Stimulated activated naive CD8-positive, alpha-beta T cell treated with anti-CD3 and anti-CD28 coated beads, Interleukin-15, amount 100 ng/mL, for 72 hours (primary cell): ENCODE measurements at places on chromosomes 11 and 22.
A peak's percentile ranks its signal among the peaks of the same experiment; 100 is the strongest.

GRCh38 chr11:45518141-45518832 lies 147.1 kb downstream of the CHST1 start:
- DNase-seq = no peak

- no peak for DNase-seq
These were observed 8.1 kb downstream of the P2RX6 start for GRCh38 chr22:21022955-21023614.

GRCh38 chr11:2798951-2799761 lies 86.4 kb downstream of the CDKN1C start:
- peak; percentile 7 for DNase-seq

DNA sequence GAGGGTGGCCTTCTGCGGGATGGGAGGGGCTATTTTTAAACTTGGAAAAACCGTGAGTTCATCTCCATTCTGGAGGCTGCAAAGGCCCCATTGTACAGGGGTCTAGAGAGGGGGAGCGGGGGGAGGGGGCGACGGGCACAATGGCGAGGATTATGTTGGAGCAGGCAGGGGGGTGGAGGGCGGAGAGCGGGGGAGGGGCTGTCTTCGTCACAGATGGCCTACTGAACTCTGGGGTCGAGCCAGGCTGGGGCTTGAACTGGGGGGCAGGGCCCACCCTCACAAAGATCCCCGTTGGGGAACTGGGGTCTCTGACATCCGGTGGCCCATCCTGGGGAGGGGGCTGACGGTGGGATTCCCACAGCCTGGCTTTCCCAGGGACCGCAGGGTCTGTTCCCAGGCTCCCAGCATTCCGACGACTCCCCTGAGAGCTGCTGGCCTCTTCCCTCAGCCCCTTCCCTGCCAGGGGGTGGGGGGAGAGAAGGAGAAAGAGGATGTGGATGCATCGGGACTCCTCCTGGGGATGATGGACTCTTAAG lies 3.4 kb upstream of the MCAM start:
- DNase-seq = no peak

DNA sequence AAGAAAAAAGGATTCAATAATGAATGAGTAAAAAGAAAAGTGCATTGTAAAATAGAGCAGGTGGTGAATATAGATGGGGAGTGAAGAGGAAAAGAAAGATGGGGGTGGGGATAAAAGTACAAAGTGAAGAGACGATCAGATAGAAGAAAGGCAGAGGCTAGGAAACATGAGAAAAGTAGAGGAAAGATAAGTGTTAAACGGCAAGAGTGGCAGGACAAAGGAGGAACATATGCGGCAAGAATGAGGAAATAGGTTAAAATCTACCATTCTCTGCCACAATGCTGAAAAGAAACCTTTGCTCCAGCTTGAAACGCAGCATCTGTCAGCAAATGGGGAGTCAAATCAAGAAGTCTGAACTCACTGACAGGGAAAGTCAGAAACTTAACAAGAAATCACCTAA lies 6.8 kb downstream of the FUT4 start:
- DNase-seq = no peak

DNA sequence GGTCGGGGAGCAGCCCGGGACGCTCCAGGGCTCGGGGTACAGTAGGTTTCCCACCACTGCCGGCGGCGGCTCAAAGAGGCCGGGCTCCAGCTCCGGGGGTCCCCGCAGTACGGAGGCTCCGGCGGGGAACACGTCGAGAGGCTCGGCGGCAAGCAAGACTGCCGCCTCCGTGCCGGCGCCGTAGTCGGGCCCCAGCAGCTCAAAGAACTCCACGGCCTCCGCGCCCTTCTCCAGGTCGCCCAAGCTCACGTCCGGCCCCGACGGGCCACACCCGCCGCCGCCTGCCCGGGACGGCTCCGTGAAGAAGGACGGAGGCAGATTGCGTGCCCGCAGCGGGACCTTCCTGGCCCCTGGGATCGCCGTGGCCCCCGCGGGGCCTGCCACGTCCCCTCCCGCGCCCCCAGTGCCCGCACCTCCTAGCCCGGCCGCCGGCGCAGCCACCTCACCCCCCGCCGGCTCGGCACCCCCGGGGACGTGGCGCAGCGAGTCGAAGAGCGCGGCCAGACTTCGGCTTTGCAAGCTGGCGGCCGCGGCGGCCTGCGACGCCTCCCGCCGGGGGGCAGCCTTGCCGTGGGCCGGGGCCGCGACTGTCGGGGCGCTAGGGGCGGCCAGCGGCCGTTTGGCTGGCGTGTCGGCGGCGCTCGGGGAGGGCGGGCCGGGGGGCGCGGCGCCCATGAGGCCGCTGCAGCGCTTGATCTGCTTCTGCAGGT lies 775 bp downstream of the FAM181B start:
- peak; percentile 39 for DNase-seq

- DNase-seq = no peak
These were observed 36.8 kb upstream of the JAM3 start for GRCh38 chr11:134032043-134032442.

- no peak for DNase-seq
These were observed 23.6 kb downstream of the DCPS start for GRCh38 chr11:126327281-126328000.

GRCh38 chr11:3815845-3816244 lies 7.5 kb downstream of the PGAP2 start:
- no peak for DNase-seq

GRCh38 chr22:43955883-43956782 lies 891 bp downstream of the SAMM50 start:
- DNase-seq = peak; percentile 8

DNA sequence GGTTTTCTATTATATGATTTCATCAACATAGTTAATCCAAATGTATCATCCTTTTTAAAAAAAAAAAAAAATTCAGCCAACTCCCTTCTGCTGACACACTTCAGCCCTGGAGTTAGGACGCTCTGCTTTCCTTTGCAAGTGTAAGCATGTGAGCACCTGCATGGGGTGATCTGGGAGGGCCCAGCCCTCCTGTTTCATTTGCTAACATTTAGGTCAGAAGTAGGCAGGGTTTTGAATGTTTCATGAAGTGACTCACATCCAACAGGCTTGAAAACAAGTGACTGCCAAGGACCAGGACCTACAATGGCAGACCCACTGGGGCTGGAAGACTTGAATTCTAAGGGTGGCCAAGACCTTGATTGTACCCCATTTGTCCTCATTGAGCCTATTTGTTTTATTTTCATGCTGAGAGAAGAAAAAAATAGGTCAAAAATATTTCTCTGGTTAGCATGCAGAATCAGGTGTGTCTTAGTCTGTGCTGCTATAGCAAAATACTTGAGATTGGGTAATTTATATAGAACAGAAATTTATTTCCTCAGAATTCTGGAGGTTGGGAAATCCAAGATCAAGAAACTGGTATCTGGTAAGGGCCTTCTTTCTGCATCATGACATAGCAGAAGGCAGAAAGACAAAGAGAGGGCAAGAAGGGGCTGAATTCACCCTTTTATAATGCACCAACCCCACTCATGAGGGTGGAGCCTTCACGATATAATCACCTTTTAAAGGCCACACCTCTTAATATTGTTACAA lies 137.6 kb downstream of the CD44 start:
- peak; percentile 17 for DNase-seq

- peak; percentile 30 for DNase-seq
These were observed 1.1 kb downstream of the SYTL2 start for GRCh38 chr11:85809863-85810262.

GRCh38 chr22:29813126-29813525 lies 24.9 kb downstream of the ASCC2 start:
- DNase-seq = no peak

DNA sequence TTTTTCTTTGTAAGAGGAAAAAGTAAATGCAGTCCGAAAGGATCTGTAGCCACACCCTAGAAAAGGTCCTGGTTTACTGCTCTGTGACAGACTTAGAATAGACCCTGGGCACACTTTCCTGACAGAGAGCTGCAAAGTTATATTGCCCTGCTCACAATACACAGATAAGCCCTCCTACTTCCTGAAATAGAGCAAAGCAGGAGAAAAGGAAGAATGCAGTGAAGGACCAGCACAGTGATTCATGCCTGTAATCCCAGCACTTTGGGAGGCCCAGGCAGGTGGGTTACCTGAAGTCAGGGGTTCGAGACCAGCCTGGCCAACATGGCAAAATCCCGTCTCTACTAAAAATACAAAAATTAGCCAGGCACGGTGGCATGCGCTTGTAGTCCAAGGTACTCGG lies 2.2 kb downstream of the CYB561A3 start:
- no peak for DNase-seq

DNA sequence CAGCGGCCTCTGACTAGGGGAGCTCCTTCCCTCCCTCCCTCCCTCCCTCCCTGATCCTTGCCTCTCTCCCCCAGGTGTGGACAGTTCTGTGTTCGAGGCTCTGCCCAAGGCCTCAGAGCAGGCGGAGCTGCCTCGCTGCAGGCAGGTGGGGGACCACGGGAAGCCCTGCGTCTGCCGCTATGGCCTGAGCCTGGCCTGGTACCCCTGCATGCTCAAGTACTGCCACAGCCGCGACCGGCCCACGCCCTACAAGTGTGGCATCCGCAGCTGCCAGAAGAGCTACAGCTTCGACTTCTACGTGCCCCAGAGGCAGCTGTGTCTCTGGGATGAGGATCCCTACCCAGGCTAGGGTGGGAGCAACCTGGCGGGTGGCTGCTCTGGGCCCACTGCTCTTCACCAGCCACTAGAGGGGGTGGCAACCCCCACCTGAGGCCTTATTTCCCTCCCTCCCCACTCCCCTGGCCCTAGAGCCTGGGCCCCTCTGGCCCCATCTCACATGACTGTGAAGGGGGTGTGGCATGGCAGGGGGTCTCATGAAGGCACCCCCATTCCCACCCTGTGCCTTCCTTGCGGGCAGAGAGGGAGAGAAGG lies 11.1 kb upstream of the POU2F3 start:
- no peak for DNase-seq

DNA sequence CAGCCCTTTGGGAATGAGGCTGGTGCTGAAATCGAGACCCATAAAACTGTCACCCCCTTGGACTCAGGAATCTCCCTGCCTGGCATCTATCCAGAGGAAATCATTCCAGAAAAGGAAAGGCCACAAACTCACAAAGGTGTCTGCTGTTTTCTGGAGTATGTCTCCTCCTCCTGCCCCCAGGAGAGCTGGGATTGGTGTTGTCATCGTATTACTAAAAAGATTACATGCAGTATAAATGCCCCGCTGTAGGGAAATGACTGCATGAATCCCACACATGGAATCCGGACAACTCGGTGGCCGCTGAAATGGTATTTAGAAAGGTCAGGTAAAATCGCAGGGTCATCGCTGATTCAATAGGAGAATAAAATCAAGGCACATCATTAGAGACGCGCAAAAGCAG lies 18.9 kb upstream of the RFPL3 start:
- no peak for DNase-seq

- no peak for DNase-seq
These were observed 57.5 kb downstream of the ANO1 start for GRCh38 chr11:70135625-70136059.

DNA sequence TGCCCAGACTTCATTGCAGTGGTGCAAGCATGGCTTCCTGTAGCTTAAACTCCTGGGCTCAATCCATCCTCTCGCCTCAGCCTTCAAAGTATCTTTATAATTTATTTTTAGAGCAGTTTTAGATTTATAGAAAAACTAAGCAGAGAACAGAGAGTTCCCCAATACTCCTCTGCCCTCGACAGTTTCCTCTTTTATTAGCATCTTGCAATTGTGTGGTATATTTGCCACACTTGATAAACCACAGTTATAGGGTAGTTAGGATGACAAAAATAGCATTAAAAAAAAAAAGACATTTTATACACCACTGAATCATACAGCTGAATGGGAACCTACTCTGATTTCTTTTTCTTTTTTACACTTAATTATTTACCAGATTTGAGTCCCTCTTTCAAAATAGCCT lies 31.2 kb downstream of the MS4A2 start:
- no peak for DNase-seq

GRCh38 chr11:63517156-63517555 lies 11.3 kb downstream of the LGALS12 start:
- DNase-seq = no peak

- DNase-seq = no peak
These were observed 589.0 kb upstream of the ANO5 start for GRCh38 chr11:21603886-21604285.

GRCh38 chr11:3124821-3125220 lies 40.3 kb downstream of the OSBPL5 start:
- no peak for DNase-seq

DNA sequence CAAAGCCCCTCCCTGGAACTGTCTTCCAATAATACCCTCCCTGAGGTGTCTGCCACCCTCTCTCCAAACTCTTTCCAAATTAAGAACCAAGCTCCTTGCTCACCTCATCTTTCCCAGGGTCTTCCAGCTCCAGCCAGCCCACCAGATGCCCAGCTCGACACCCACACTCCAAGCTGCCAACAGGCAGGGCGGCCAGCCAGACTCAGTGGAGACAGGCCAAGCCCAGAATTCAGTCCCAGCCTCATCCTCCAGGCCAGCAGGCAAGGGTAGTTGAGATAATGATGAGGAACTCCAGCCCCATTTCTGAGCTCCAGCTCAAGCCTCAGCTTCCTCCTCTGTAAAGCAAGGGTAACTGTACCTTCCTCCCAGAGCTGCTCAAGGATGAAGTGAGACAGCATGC lies 132.9 kb downstream of the CHST1 start:
- no peak for DNase-seq

GRCh38 chr11:75796091-75796435 lies 18.9 kb upstream of the UVRAG start:
- DNase-seq = no peak

DNA sequence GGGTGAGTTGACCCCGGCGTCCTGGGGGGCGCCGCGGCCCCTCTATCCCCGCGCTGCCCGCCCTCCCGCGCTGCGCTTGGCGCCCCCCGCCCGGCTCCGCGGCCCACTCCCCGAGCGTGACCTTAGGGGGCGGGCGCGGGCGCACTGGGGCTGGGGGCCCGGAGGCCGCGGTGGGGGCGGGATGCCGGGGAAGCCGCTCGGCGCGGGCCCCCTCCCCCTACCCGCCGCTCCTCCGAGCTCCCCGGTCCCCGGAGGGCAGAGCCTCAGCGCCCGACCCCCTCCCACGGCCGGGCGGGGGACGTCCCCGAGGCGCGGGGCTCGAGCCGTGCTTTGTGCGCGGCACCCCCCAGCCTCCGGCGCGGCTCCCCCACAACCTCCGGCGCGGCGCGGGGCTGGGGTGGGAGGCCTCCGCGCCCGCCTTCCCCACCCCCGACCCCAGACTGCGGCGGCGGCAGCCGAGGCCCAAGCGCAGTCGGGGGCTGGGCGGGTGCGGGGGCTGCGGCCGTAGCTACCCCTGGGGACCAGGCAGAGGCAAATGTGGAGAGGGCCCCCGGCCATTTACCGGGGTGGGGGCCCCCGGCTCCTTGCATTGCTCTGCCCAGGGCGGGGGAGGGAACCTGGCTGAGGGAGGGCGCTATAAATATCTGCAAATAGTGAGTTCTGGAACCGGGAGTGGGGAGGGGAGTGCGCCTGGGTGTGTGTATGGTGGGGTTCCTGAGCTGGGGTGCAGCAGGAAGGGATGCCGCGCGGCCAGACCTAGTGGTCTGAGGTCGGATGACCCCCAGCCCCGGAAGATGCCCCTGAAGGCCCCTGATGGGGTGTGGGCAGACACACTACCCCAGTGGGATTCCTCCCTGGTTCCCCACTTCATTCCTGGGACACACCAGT lies 988 bp downstream of the MGAT3 start:
- no peak for DNase-seq

GRCh38 chr11:89381094-89381493 lies 110.1 kb downstream of the NOX4 start:
- no peak for DNase-seq
